ENCODE measurements at places on chromosomes 16 and 17.

DNA sequence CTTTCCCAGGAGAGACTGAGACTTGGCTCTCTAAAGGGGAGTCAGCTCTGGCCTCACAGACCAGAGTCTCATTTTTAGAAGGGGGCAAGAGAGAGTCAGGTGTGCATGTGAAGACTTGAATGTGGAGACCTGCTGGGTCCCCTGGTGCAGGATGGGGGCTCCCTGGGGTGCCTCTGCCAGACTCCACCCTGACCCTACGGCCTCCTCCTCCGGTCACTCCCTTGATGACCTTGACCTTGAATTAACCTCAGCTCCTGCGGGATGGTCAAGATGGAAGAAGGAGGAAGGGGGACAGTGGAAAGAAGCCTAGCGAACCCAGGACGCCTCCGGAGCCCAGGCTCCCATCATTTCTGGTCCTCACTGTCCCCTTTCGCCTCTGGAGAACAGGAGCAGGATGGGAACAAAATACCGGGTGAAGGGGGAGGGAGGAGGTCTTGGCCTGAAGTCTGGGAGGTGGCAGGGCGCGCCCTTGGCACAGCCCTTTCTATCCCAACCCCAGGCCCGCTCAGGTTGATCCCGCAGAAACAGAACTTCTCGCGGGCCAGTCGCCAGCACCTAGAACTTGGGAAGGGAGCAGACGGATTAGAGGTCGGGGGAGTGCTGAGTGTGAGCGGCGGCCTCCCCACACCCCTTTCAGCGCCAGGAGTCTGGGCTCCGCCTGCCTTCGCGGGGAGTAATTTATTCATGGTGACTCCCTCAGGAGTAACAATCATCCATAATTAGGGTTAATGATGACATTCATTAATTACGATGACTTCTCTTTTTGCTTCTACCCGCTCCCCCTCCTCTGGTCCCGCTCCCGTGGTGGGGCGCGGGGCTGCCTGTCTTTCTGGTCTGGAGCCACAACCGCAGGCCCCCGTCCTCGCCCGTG lies 1.6 kb downstream of the STAC2 start:
- peaks cover 83% of the 10 kb centered on the region for H3K27me3 ChIP-seq
- H3K4me1 ChIP-seq = peaks cover 12% of the 10 kb centered on the region
- no peak for DNase-seq
- no peak overlapping the region for H3K4me3 ChIP-seq
- H3K36me3 ChIP-seq = no peaks in the 10 kb centered on the region
- no peak overlapping the region for H3K27ac ChIP-seq

DNA sequence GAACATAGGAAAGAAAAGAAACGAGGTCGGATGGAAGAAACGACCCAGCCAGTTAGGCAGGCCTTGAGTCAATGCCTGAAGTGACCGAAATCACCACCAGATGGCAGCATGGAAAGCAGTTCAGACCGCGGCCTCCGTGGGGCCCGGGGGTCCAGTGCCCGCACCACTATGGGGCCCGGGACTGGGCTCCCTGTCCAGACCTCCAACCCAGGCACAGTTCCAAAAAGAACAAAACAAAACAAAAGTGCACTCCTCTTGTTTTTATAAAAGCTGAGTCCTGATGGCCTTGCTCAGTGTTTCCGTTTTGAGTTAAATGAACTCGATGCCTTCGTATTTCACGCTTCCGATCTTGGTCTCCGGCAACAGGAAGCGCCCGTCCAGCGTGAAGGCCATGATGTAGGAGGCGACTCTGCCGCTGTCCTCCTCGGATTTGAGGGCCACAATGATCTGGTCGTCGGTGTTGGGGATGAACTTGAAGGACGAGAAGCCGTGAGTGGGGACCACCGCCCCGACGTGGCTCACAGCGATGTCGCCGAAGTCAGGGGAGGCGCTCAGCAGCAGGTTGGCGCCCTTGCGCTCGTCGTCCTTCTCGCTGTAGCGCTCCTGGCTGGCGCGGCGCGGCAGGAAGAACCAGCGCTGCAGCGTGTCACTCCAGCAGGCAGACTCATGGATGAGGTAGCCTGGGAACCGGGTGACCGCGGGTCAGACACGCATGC lies 13.7 kb upstream of the LGALS3BP start:
- no peak overlapping the region for H3K4me3 ChIP-seq
- peaks cover 93% of the 10 kb centered on the region for H3K36me3 ChIP-seq
- no peak overlapping the region for H3K27ac ChIP-seq

DNA sequence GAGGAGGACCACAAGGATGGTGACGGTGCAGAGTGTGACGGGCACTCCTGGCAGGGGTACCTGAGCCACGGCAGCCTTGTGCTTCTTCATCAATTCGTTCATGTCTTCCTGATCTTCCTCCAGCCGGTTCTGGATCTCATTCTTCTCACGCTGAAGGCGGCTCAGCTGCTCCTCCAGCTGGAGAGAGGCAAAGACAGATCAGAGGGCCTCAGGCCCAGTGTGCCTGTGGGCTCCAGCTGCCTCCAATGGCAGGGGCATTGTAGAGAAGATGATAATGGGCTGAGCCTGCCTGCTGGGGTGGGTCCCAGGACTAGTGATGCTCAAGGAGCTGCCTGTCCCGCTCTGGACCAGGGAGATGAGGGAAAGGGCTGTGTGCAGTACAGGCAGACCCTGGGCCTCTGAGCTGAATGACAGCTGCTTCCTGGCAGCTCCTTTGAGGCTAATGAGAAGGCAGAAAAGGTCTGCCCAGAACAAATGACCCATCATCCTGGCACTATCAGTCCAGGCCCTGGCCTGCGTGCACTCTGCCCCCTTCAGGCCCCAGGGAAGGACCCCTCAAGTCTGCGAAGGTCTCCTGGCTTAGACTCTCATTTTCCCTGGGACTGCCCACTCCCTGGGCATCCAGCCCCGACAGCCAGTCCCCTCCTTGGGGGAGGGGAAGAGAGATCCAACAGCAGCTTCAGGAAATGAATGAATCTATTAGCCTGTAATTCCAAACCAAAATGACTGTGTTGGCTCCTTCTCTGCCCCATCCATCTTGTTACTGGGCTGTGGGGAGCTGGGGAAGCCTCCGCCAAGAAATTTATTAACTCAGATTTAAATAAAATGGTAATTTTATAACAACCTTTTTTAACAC lies 48.0 kb downstream of the PIPOX start:
- H3K27me3 ChIP-seq = no peaks in the 10 kb centered on the region
- H3K36me3 ChIP-seq = peaks cover 100% of the 10 kb centered on the region
- no peak overlapping the region for H3K27ac ChIP-seq
- no peaks in the 10 kb centered on the region for H3K4me1 ChIP-seq
- no peak for DNase-seq

- H3K27me3 ChIP-seq = no peaks in the 10 kb centered on the region
- DNase-seq = no peak
- H3K36me3 ChIP-seq = no peaks in the 10 kb centered on the region
- H3K4me3 ChIP-seq = no peak overlapping the region
- H3K4me1 ChIP-seq = peaks cover 19% of the 10 kb centered on the region
These were observed 8.7 kb upstream of the KAT7 start for GRCh38 chr17:49779739-49780231.

DNA sequence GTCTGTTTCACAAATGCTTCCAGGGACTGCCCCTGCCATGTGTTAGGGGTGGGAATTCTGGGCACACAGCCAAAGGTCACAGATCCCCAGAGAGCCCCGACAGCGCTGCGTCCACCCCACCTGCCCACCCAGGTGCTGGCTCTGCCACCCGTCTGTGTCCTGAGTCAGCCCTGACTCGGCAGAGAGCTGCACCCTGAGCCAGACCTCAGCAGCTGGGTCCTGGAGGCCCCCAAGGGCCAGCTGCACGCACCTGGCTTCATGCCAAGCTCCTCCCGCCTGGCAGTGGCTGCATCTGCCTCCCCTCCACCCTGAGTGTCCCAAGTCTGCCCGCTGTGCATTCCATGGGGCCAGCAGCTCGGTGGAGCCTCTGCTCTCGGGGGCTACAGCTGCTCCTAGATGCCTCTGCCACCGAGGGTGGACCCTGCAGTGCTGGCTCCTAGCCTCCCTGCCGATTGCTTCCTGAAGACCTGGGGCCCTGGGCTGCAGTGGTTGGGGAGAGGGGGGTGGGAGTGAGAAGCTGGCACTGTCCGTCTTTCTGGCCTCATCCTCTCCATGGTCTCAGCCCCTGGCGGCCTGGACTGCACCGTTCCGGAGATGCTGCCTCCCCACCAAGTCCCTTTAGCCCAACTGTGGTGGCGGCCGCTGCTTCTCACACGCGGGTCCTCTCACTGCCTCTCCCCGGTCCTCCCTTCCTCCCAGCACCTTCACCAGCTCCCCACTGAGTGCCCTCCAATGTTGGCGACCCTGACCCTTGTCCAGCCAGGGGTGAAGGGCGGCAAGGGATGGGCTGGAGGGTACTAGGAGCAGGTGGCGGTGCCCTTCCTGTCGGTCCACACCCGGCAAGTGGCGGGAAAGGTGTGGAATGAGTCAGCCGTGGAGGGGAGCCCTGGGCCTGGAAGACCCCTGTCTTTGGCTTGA lies 3.0 kb downstream of the SECTM1 start:
- H3K36me3 ChIP-seq = no peaks in the 10 kb centered on the region
- H3K27me3 ChIP-seq = no peaks in the 10 kb centered on the region
- peaks cover 47% of the 10 kb centered on the region for H3K4me1 ChIP-seq
- no peak overlapping the region for H3K27ac ChIP-seq
- no peak overlapping the region for H3K4me3 ChIP-seq
- DNase-seq = peak; percentile 78

GRCh38 chr17:34974794-34975785 lies 5.2 kb upstream of the LIG3 start:
- H3K4me1 ChIP-seq = peaks cover 9% of the 10 kb centered on the region
- no peak overlapping the region for H3K27ac ChIP-seq
- no peak for DNase-seq
- H3K27me3 ChIP-seq = no peaks in the 10 kb centered on the region
